ENCODE measurements at places on chromosomes 2 and 18.

DNA sequence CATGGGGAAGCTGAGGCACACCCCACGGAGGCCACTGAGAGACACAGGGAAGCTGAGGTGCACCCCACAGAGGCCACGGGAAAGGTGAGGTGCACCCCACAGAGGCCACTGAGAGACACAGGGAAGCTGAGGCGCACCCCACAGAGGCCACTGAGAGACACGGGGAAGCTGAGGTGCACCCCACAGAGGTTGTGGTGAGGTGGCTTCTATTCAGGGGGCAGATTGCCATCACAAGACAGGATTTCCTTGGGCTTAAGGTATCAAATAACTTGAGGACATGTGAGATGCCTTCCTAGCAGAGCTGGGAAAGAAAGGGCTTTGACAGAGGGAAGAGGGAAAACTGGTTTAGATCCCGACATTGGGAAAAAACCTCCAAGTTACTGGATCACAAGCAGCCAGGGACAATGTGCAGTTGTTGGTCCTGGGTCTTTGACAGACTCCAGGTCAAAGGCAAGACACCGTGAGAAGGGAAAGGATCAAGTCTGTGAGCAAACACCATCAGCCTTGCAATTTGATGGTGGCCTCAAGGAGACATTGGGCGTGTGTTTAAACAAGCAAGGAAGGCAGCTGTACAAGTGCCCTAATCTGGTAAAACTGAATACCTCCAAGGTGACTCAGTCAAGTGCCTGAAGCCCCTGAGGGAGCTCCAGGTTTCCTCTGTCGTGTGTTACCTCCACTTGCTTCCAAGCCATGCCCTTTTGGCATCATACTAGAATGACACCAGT is 133.2 kb upstream of the EPAS1 start:
- DNase-seq: no peak

DNA sequence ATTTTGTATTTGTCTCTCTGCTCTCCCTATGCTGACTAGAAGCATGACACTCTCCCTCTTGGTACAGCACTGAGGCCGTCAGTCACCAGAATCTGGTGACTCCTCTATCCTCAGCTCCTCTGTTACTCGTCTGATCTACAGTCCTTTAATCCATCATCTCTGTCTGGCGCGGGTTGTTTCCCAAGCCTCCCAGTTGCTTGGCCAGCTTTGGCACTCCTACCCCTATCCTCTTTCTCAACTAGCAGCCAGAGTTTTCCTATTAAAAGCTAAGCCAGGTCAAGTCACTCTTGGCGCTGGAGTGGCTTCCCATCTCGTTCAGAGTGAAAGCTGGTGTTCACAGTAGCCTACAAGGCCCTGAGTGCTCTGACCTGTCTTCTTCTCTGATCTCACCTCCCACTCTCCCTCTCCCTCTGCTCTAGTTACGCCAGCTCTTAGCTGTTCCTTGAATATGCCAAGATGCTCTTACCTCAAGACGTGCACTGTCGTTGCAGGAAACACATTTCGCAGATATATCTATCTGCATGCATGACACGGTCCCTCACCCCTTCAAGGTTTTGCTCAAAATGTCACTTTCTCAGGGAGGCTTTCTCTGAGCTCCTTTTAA is 41.8 kb upstream of the PSME4 start:
- DNase-seq: no peak

GRCh38 chr2:58047373-58047935 is 848 bp downstream of the VRK2 start:
- no peak for DNase-seq

DNA sequence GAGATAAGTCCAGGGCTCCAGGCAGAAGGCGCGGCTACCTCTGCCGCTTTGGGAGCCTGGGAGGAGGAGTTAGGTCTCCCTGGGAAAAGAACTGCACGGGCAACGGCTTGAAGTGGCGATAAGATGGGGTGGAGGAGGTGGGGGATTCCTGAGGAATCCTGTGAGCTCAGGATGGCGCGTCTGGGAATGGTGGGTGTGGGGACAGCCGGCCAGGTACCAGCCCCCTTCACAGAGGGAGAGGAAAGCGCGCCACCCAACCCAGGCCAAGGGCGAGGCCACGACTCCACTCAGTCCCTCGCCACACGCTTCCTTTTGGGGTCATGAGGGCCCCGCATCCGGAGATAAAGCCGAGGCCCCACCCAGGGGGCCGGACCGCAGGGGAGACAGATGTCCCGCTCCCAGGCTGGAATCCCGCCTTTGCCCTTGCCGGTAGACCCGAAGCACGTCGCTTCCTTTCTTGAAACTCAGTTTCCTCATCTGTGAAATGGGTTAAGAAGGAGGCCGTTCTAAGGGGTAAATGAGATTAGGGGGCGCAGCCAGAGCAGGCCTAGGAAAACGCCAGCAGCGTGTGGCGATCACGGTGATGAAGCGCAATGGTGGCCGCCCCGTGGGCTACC is 1.7 kb upstream of the CTDSP1 start:
- DNase-seq: no peak

- no peak for DNase-seq
These were observed 306.7 kb upstream of the CCDC68 start for GRCh38 chr18:55265984-55266383.

GRCh38 chr2:74391209-74391579 is 11.1 kb upstream of the DCTN1 start:
- no peak for DNase-seq

GRCh38 chr2:60586081-60586480 is 32.6 kb upstream of the BCL11A start:
- no peak for DNase-seq

DNA sequence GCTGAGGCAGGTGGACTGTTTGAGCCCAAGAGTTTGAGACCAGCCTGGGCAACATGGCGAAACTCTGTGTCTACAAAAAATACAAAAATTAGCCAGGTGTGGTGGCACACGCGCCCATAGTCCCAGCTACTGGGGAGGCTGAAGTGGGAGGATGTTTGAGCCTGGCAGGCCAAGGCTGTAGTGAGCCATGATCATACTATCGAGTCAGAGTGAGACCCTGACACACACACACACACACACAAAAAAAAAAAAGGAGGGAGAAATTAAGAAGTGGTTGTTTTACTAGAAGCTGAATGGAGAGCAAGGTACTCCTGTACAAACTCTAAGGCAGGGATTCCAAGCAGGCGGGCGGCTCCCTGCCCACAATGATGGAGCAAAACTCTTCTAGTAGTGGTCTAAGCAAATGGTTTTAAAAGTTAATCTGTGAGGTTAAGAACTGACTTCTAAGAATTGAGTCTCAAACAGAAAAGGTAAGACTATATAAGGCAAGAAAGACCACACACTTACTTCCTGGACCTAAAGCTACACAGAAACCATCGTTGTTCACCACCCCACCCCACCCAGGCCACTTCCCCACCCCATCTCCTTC is 2.6 kb downstream of the ANKRD44 start:
- no peak for DNase-seq

- DNase-seq: no peak
These were observed 179.2 kb downstream of the ACKR3 start for GRCh38 chr2:236748801-236749200.

DNA sequence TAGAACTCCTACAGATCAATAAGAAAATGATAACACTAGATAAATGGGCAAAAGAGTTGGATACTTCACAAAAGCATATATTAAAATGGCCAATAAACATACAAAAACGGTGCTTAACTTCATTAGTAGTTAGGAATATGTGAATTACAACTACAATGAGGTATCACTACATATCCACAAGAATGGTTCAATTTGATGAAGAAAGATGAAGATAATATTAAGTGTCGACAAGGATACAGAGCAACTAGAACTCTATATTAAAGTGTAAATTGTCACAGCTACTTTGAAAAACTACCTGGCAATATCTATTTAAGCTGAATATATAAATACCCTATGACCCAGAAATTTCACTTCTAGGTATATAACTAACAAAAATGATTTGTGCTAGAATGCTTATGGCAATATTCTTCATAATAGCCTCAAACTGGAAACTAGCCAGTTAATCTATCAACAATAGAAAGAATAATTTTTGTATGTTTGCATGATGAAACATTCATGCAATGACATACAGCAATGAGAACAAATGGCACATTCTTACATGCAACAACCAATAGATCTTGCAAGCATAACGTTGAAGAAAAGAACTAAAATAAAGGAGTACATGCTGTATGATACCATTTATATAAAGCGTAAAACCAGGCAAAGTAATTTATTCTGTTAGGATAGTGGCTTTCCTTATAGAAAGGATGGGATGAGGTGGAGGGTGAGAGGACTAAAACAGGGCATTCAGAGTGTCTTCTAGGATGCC is 290.2 kb upstream of the SESTD1 start:
- no peak for DNase-seq
